ENCODE measurements at places on chromosomes 12 and 14.

GRCh38 chr12:119308708-119309456, 25.6 kb upstream of the CCDC60 start:
- no peak for DNase-seq

GRCh38 chr12:32970465-32971110, 74.0 kb upstream of the PKP2 start:
- no peak for DNase-seq

DNA sequence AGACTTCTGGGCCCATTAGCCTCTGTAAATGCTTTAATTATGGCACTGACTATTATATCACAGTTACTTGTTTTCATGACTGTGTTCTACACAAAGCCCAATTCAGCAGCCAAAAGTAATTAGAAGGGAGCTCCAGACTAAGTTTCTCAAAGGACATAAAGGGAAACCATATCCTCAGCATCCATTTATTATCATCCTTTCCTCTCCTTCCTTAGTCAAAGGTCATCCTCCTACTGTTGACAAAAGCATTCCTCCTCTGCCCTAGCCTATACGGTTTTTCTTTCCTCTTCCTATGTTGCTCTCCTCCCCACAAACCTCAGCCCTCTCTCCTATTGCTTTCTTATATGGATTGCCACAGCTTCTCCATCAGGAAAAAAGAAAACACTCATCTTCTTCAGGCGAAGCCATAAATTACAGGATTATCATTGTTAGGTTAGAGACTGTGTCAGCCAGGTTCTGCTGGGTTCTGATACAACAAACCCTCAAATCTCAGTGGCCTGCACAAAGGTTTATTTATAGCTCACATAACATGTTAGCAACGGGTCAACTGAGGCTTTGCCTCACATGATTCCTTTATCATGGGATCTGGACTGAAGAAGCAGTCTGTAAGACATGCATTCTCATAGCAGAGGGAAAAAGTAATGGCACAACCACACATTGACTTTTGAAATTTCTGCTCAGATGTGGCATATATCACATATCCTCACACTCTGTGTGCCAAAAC, 207.2 kb downstream of the SLC5A8 start:
- no peak for DNase-seq

GRCh38 chr14:42792166-42792565, 1185.5 kb downstream of the LRFN5 start:
- DNase-seq: no peak

DNA sequence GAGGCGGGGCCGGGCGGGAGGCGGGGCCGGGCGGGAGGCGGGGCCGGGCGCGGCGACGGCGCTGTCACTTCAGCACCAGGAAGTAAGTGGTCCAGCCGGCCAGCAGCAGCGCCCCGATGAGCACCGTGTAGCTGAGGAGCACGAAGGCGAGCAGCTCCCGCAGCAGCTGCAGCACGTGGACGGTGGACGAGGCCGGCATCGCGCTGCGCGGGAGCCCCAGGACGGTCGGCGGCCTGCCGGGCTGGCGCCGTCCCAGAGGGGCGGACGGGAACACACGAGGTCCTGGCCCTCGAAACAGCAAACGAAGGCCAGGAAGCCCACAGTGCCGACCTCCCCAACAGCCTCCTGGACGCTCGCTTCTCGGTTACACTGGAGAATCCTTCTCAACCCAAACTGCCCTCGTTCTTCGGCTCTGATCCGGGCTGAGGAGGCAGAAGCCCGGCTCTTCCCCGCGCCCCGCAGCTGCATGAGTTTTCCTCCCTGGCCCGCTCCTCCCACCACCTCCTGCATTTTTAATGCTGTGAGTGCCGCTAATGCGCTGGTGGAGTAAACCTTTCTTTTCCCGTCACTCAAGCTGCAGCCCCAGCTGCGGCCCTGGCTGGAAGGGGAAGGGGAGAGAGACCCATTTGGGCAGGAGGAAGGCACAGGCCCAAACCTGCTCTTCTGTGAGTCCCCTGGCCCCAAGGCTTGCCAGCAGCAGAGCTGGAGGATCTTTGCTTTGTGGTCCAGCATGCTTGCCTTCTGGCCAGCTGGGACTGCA, 694 bp upstream of the DIABLO start:
- no peak for DNase-seq

- peak; percentile 7 for DNase-seq
Measured at GRCh38 chr12:125549836-125550235, 484.6 kb downstream of the AACS start.

GRCh38 chr12:92995258-92995903, 66.3 kb upstream of the EEA1 start:
- no peak for DNase-seq

DNA sequence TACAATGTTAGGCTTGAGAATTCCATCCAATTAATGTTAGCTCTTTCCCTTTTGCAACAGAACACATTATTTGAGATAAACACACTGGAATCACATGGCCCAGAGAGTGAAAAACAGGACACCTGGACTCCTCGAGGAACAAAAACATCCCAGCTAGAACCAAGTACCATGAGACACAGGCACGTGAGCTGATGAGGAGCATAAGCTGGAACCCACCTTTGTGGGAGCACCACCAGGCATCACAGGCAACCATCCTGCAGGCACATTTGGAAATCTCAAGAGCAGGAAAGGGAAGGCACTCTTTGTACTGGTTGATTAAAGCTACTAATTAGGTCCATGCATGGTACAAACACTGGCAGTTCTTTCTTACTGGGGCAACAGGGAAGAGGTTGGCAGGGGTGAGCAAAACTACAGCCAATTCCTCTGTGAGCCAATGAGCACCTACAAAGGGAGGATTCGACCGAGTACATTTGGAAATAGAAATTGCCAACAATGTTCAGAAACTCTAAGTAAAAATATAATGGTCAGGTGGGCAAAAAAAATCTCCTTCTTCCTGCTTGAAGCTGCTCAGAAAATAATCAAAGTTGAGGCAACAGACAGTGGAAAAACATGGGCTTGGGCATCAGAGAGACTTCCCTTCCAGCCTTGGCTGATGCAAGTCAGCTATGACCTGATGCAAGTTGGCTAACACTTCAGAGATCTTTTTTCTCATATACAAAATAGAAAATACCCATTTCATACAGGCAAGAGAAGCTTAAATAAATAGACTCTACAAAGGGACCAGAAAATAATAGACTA, 216.7 kb downstream of the NUAK1 start:
- no peak for DNase-seq

- DNase-seq: no peak
Measured at GRCh38 chr12:19970116-19970515, 398.2 kb upstream of the PDE3A start.

- DNase-seq: no peak
Measured at GRCh38 chr12:77754086-77754485, 76.6 kb upstream of the NAV3 start.

GRCh38 chr12:45458854-45459807, 243.2 kb downstream of the ANO6 start:
- DNase-seq: no peak

DNA sequence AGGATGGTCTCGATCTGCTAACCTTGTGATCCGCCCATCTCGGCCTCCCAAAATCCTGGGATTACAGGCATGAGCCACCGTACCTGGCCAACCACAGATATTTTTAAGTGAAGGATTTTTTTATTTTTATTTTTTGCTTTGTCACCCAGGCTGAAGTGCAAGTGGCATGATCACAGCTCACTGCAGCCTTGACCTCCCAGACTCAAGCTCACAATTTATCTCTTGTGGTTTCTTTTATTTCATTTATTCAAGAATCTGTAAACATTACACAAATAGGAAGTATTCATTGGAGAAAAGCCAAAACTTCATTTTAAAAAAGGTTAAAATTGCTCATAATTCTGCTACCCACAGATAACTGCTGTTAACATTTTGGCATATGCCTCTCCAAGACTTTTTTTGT, 13.3 kb downstream of the MOAP1 start:
- DNase-seq: no peak

Data from Jurkat, Clone E6-1 (cell line).